Trophoblast cell (in vitro differentiated cells and primary cell): ENCODE measurements at places on chromosomes 1 and 21.
A peak's percentile ranks its signal among the peaks of the same experiment; 100 is the strongest.

- DNase-seq = no peak
These were observed 23.4 kb downstream of the PDE9A start for GRCh38 chr21:42676808-42677207.

GRCh38 chr1:225737161-225737560 lies 40.5 kb upstream of the SRP9 start:
- no peak for DNase-seq

- DNase-seq = no peak
These were observed 58.7 kb upstream of the APOBEC4 start for GRCh38 chr1:183711741-183712361.

DNA sequence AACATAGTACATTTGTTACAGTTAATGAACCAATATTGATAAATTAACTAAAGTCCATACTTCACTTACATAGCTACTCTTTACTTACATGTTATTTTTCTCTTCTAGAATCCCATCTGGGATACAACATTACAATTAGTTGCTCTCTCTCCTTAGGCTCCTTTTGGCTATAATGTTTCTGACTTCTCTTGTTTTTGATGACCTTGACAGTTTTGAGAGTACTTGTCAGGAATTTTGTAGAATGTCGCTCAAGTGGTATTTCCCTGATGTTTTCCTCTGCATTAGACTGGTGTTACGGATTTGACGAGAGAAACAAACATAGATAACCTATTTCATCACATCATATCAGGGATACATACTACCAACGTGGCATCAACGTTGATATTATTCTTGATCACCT lies 925.4 kb upstream of the TMPRSS15 start:
- DNase-seq = no peak

DNA sequence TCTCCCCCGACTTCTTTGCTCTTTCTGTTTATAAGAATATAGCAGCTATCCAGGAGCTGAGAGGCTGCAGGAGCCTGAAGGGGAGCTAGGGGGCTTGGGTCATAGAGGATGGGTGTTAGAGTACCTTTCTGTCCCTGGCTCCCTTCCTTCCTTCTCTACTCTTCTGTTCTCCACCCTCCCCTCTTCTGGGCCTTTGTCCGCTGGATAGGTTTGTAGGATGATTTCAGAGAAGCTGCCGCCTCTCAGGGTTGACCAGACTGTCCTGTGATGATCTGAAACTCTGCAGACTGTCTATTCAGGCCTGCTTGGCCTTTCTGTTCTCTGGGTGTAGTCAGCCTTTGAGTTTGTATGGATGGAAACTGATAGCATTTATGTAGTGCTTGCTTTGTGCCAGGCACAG lies 26.3 kb downstream of the PPFIA4 start:
- no peak for DNase-seq

DNA sequence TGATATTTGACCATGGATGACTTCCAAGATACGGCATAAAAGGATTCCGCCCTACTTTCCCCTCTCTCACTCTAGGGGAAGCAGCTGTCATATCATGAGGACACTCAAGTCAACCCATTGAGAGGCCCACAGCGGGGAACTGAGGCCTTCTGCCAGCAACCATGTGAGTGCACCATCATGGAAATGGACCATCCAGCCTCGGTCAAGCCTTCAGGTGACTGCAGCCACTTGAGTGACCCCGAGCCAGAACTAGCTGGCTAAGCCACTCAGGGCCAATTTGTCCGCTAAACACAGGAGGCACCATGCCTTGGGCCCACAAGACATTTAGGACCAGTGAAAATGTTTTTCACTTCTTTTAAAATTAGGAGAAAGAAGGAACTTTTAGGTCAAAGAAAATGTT lies 11.1 kb upstream of the GJB5 start:
- DNase-seq = no peak

DNA sequence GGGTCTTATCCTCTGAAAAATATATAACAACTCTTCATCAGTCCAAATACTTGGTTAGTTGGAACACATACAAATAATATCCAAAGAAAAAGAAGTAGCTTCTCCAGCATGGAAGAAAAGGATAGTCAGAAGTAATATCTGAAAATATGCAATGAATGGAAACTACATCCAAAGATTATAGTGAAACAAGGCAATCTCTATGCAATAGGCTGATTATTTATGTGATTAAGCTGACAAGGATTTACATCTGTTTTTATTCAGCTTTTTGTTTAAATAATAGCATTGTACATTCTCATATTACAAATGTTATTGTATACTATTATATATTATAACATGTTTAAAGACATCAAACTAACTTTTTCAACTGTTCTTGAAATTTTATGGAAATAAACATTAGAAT lies 15.3 kb upstream of the TGFBR3 start:
- DNase-seq = no peak

DNA sequence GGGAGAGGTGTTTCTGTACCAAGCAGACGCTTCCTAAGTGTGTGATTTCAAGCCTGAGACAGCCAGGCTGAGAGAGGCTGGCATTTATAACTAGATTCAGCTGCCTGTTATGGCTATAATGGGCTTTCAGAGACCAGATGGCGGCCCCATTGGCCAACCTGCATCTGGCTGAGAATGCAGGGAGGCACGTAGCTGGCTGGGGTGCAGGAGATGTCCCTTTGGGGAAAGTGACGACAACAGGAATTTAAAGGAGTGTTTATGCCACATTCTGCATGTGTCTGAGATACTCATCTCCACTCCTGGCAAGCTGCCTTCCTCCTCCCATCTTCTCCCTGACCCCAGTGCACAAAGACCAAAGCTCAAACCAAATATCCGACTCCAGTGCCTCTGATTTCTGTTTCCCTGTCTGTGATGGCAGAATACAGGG lies 21.3 kb upstream of the CCDC190 start:
- no peak for DNase-seq

- DNase-seq = no peak
These were observed 178.0 kb upstream of the DPT start for GRCh38 chr1:168907053-168907452.

GRCh38 chr1:17059391-17060305 lies 5.8 kb upstream of the SDHB start:
- DNase-seq = peak; percentile 86

DNA sequence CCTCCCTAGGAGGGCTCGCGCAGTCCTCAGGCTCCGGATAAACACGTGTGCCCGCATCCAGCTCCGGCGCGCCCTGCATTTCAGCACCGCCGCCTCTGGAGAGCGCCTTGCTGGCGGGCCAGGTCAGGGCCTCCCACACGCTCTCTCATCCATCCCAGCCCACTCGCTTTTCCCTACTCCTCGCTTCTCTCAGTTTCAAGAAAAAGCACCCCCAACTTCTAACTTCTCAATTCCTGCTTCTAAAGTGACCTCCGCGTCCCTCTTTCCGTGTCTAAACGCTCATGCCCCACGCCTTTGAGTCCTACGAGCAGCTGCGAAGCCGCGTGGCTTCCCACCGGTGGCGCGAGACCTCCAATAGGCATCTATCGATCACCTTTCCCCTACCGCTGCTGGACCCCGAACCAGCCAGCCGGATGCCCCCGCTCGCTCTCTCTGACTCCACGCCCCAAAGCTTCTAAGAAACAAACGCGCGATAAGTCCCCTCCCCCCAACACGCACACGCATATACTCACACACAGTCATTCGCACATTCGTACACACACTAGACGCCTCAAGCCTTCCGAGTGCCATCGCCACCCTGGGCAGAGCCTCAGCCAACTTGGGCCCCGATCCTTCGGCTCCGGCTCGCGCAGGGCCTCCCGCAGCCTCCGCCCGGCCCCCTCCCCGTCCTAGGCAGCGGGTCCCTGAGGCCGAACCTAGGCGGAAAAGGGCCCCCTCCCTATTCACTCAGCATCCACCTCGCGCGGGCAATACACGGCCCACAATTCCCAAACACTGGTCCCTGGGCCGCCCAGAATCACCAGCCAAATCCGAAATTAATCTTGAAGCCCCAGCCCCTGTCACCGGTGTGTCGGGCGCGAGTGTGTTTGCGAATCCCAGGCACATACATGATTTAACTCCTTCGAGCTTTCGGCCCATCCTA lies 1.1 kb downstream of the NMNAT2 start:
- peak; percentile 70 for DNase-seq

- DNase-seq = no peak
These were observed 286.1 kb downstream of the LRRIQ3 start for GRCh38 chr1:73911849-73912248.

GRCh38 chr1:99957818-99958217 lies 12.0 kb upstream of the SLC35A3 start:
- DNase-seq = no peak

DNA sequence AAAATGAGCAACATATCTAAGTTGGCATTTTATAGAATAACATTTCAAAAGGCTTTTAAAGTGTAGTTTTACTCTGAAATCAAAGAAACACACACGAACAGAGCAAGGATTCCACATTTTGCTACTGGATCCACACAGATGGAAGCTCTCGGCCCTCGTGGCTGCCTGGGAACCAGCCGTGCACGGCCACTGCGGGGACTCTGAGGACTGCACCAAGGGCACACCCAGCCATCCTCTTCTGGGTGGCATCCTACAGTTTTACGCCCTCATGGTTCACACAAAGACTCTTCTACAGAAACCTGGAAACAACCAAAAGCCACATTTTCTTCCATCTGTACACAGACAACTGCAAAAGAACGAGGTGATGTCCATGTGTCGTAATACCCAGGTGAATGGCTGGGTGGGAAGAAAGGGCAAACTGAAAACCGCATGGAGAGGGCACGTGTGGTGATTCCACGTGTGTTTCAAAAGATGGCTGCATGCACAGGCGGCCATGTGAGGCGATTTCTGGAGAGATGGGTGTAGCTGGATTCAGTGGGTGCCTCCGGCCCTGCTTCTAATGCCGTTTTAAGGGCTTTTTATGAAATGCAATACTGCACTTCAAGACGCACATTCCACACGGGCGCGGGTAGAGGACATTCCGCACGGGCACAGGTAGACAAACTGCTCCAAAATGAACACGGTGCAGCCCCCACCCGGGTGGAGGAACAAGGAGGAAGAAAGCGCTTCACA lies 8.1 kb downstream of the POFUT2 start:
- no peak for DNase-seq

DNA sequence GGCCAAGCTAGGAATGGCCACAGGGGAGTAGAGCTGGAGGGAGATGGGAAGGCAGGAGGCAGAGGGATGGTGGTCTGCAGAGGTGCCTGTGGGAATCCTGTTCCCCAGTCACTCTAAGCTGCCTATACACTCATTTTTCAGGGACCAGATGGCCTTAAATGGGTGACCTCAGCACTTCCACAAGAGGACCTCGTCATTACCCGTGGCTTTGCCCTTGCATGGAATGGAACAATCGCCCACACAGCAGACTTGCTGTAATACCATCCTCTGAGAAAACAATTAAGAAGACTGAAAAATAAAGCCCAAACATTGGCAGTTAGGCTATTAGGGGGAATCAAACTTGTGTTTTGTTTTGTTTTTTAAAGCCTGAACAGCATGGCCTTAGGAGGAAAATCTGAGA lies 12.9 kb upstream of the TNN start:
- DNase-seq = no peak

DNA sequence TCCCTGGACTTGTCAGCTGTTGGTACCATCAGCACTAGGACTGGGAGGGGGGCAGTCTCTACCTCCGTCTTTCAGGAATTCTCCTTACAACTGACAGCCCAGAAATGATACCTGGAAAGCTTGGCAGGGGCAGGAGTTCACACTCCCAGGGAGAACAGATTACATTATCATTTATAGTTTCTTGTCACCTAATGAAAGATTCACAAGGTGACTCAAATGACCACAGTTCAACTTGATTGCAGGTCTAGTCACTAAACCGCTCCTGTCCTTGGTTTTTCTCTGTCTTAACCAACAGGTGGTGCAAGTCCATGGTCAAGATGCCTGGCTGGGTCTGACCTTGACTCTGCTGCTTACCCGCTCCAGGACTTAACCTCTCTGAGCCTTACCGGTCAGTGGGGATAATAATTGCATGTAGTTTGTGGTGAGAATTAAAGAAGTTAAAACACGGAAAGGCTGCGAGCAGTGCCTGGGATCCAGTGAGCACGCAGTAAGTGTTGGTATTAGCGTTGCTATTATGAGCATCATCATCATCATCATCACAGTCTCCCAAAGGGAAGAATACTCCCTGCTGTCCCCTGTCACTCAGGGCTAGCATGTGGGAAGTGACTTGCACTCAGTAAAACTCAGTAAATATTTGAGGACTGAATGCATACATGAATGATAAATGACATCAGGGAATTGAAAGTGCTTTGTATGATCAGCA lies 125.3 kb upstream of the CD34 start:
- DNase-seq = peak; percentile 36

DNA sequence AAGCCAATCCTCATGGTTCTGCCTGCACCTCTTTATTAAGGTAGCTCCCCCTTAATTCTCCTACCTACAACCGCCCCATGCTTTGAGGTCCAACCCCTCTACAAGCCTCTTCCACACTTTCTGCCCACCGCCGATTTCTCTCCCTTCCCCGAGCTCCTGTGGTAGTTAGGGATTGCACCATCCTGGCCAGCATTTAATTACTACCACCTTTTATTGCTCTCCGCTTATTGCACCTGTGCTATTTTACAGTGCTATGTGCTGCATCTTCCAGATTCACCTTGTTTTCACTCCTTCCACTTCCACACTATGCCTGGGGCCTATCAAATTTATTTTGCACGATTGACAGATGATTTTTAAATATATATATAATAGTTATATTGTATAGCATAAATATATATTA lies 29.3 kb upstream of the DNAJC11 start:
- DNase-seq = no peak

- no peak for DNase-seq
These were observed 3.6 kb upstream of the RSPH1 start for GRCh38 chr21:42499444-42500112.

GRCh38 chr1:109827466-109827865 lies 63.7 kb upstream of the EPS8L3 start:
- DNase-seq = no peak

DNA sequence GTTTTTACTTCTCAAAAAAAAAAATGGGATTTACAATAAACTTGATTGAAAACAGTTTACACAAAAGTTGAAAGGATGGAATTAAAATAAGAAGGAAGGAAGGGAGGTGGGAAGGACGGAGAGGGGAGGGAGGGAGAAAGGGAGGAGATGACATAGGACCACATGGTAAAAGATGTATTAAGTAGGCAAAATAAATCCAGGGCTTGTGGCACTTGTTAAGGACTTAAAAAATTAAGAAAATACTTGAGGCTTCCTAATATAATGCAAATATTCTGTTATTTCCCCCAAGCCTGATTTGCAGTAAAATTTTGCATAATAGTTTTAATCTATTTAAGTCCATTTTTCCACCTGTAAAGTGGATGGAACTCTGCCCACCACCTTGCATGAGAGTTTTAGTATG lies 27.5 kb downstream of the SLC30A10 start:
- DNase-seq = no peak

- no peak for DNase-seq
These were observed 169.6 kb downstream of the TGFB2 start for GRCh38 chr1:218514689-218515088.

- no peak for DNase-seq
These were observed 45.7 kb upstream of the PLPPR4 start for GRCh38 chr1:99218572-99218971.

DNA sequence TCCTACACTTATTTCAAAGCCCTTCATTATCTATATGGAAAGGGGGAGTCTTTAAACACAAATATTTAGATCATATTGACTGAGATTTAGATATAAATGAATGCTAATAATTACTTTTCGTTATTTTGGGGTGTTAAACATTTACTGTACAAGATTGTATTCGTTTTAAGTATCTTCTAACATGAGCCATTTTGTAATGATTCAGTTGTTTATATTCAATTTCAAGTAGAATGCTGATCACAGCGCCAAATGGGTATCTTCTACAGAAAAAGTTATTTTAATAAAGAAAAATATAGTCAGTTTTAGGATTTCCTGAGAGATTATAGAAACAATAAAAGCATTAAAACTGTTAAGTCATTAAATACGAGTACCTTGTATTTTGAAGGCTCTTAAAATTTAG lies 104.5 kb upstream of the HNRNPU start:
- no peak for DNase-seq

GRCh38 chr1:46171351-46171750 lies 3.5 kb upstream of the TSPAN1 start:
- DNase-seq = no peak
